ENCODE measurements at places on chromosomes 4 and X.

GRCh38 chrX:5650904-5651303 lies 577.8 kb downstream of the NLGN4X start:
- no peak for DNase-seq

DNA sequence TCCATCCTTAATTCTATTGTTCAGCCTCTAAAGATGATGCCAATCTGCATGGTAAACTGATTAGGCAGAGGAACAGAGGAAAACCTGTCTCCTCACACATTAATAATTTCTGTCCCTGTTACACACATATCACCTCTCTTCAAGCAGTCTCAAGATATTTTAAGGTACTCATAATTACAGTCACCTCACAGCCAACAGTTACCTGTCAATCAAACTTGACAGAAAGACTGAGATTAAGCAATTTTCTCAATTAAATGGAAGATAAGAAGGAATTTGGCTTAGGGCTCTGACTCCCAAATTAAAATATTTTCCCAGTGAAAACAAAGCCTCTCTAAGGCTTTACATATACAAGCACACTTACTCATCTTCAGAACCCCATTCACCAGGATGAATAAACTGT lies 85.2 kb downstream of the MAPK10 start:
- DNase-seq = no peak

- no peak for DNase-seq
These were observed 11.9 kb downstream of the SULT1E1 start for GRCh38 chr4:69848028-69848427.

DNA sequence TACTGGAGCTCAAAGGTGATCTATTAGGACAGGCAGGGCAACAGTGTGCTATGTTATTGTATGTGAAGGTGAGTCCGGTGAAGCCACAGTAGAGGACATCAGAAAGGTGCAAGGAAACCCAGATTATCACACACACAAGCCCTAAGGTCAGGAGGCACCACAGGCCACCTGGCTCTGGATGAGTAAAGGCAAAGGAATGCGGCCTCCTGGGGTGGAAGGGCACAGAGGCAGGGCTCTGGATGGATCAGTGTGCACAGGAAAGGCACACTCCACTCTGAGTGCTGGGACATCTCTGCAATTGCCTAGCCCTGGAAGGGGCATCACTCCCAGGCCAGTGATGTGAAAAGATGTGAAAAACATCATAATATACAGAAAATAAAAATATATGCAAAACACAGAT lies 683.5 kb downstream of the TRIML1 start:
- no peak for DNase-seq
